Stimulated activated CD8-positive, alpha-beta memory T cell treated with anti-CD3 and anti-CD28 coated beads, Interleukin-7, amount 100 ng/mL, for 4 hours (primary cell): ENCODE measurements at places on chromosomes 1 and 21.
A peak's percentile ranks its signal among the peaks of the same experiment; 100 is the strongest.

DNA sequence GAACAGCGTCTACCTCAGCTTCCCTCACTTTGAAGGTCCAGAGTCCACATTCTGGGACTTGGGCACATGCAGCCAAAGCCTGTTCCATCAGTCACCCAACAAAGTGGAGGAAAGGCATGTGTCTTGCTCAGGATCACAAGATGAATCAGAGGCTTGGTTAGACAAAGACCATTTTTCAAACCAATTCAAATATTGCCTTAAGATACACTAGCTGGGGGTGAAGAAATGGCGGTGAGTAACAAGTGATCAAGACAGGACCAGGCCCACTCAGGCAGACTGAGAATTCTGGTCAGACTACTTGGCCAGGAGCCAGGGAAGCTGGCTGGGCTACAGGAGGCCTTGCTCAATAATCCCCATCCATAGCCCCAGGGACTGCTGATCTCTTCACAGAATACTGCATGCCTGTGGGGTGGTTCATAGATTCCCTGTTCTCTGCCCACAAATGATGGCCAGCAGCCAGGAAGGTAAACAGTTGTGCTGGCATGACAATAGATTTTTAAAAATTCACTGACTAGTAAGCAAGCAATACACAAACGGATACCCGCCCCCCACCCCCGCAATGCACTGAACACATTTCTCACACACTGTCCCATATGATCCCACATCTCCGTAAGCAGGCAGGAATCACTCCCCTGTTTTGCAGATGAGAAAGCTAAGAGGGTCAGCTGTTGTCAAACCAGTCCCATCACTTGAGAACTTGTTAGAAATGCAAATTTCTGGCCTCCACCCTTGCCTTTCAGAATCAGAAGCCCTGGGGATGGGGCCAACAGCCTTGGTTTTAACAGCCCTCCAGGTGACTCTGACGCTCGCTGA, 27.2 kb downstream of the ERI3 start:
- DNase-seq: no peak

DNA sequence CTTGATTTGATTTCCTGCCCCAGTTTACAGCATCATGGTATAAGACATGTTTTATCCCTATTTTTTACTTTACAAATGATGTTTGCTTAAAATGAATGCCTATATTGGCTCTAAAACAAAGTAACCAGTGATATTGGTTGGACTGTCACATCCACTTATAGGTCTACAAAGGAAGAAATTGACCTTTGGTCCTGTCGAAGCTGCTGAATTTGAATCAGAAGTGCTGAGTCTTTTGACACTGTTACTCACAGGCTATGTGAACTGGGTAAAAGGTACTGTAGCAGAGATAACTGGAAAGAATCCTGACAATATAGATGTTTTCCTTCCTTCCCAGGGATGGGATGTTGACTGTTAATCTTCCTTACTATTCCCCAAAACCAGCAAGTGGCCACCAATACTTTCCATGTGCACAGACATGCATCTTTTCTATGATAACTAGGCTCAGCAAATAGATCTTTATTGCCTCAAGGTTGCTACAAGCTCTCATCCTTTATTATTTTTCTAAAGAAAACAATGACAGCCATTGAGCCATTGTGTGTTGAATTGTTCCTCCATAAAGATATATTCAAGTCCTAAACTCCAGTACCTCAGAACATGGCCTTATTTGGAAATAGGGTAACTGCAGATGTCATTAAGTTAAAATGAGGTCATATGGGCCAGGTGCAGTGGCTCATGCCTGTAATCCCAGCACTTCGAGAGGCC, 175.9 kb upstream of the NR5A2 start:
- DNase-seq: no peak

DNA sequence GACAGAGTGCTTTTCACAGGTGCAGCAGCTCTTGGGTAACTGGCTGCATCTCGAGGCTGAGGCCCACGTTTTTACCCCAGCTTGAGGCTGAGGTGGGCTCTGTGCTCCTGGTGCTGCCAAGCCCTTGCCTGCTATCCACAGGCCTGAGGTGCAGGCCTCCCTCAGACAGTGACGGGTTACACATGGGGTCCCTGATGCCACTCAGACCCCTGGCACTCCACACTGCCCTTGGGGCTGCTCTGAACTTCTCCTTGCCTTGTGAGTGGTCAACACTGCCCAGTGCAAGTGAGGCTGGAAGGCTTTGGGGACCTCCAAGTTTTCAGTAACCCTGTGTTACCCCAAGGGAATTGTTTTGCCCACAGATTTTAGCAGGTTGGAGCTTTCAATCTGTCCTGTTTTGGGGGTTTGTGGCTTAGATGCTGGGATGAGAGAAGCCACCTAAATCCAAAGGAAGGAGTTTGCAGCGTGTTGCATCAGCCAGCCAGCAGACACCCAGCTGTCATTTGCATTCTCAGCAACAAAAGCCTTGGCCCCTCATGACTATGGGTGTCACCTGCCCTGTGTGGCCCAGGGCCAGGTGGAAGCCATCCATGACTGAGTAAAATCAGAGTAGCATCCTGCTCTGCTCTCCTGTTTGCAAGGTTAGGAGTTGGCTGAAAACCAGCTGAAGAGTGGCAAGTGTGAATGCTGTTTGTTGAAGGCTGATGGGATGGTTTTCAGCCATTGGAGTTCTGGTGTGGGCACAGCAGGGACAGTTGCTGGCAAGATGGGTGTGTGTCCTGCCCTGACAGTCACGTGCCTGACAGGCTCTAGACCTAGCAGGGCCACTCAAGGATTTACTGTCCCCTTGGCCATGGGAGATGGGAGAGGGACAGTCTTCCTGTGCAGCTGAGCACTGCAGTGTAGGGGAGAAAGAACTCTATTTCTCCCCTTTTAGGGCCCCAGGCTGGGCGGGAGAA, 3.2 kb downstream of the RNF187 start:
- no peak for DNase-seq

DNA sequence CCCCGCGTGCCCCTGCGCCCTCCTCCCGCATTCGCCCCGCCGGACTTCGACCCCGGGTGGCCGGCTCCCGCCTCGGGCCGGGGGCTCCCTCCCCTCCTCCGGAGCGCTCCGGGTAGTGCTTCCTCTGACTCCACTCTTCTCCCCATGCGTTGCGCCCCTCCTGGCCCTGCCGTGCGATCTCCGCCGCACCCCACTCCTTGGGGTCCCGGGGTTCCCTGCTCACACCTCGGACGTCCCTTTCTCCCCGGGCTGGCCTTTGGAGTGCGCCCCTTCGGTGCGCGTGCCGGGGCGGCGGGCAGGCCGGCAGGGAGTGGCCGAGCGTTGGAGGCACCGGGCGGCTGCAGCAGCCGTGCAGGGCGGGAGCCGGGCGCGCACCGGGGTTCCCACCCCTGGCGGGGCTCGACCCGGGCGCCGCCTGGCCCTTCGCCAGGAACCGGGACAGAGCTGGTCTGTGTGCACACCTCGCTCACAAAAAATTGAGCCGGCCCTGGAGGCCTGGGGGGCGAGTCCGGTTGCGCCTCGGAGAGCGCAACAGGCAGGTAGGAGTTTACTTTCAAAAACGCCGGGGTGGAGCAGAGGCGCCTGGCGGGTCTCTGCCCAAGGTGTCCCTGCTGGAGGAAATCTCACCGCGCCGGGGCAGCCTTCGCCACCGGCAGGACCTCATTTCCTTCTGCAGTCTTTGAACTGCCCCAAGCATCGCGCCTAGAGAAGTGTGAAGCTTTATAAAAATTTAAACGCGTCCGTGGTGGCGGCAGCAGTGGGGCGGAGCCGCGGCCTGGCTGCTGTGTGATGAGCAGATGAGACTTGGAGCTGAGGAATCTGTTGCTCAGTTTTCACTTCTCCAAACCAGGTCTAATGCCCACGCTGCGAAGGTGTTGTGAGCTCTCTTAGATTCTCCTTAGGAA, 650 bp downstream of the VANGL1 start:
- DNase-seq: peak; percentile 5

GRCh38 chr1:117572546-117572945, 33.3 kb upstream of the TENT5C start:
- DNase-seq: peak; percentile 6

DNA sequence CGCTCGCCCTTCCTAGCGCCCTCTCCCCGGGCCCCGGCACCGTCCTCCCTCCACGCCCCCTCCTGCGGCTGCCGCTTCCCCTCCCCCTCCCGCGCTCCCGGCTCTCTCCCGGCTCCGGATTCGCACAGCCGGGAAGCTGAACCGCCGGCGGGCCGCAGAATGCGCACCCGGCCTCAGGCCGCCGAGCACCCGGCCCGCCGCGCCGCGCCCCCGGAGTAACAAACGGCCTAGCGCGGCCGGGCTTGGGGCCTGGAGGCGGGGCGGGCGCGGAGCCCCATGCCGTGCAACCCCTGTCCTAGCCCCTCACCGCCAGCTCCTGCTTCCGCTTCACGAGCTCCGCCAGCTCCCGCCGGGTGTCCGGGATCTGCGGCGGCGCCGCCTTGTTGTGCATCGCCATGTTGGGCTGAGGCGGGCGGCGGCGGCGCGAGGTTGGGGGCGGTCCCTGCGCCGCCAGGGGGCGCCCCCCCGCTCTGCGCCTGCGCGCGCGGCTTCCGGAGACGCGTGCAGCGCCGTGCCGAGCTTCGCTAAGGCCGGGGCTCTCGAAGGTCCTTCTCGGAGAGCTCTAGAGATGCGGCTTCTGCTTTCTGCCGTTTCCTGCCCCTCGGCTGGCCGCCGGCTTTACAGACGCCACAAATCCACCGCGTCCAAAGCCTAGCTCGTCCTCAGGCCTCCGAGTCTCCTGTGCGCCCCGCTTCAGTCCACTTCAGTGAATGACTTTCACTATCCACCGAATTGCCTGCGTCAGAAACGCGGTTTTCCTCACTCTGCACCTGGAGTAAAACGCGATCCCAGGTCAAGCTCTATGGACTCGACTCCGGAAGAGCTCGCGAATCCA, at the start of gene MEAF6:
TSS of gene MEAF6 (minus strand) at position 417 of the 835 bp plus-strand sequence. CDS start at position 397, 20 bp downstream.
- peak; percentile 53 for DNase-seq

DNA sequence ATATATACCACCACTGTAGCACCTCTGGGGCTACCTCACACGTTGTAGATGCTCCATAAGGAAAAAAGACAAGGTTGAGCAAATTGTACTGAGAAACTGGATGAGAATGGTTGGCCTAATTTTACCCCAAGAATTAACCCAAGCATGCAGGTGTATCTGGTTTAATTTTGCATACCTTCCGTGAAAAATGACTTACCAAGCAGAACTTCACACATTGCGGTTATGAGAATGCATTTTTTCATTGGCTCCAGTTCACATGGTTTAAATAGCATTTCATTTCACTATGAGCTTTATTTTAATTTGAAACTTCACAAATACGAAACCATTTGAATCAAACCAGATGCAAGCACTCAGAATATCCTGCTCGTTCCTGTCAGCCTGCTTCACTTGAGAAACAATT, 512.2 kb downstream of the LTN1 start:
- no peak for DNase-seq

- DNase-seq: no peak
Observed at GRCh38 chr1:111990878-111991718, 1.6 kb upstream of the KCND3 start.

DNA sequence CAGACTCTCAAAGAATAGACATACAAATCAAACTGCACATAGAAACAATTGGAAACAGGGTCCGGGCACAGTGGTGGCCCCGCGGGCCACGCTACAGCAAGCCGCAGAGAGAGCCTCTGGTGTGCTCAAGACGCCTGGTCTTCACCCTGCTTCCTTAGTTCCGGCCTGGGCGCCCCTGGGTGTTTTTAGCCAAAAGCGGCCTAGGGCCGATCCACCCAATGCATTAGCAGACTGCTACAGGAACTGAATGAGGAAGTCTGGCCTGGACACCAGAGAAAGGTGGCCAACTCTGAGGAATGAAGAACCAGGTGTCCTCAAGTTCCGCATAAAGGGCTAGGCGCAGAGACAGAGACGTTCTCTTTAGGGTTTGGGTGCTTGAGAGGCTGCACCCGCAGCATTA, 1.7 kb downstream of the PRRX1 start:
- no peak for DNase-seq

DNA sequence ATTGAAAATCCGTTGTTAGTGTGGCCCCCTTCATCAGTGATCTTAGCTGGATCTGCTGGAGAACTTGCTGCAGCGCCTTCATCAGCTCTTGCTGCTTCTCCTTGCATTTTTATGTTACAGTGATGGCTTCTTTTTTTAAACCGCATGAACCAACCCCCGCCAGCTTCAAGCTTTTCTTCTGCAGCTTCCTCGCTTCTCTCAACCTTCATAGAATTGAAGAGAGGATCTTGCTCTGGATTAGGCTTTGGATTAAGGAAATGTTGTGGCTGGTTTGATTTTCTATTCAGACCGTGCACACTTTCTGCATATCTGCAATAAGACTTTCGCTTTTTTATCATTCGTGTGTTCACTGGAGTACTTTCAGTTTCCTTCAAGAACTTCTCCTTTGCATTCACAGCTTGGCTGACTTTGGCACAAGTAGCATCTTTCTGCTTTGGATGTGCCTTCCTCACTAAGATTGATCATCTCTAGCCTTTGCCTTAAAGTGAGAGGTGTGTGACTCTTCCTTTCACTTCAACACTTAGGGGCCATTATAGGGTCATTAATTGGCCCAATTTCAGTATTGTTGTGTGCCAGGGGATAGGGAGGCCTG, 13.1 kb downstream of the RNF187 start:
- DNase-seq: no peak

- DNase-seq: no peak
Observed at GRCh38 chr1:161866241-161866640, 100.1 kb downstream of the ATF6 start.

- DNase-seq: no peak
Observed at GRCh38 chr21:17730782-17731181, 88.4 kb downstream of the C21orf91 start.

GRCh38 chr21:29168891-29169315, 38.5 kb downstream of the MAP3K7CL start:
- DNase-seq: no peak

DNA sequence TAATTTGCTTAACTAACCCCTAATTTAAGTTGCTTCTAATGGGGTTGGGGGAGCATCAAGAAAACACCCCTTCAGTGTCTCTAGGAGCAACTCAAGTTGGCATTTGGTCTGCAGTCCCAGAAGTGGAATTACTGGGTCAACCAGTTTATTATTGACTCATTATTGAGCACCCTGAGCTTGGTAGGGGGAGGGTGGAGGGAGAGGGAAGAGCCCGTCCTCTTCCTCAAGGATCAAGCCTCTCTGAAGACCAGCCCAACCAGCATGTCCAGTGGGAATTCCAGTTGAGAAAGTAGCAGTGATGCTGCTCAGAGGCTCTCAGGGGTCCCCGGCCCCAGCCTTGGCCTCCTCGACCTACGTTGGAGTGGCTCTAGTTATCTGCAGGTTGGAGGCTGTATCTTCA, 2.1 kb upstream of the PLA2G2F start:
- no peak for DNase-seq

GRCh38 chr1:119621705-119622104, 26.4 kb downstream of the ZNF697 start:
- DNase-seq: no peak

- no peak for DNase-seq
Observed at GRCh38 chr1:197268012-197268411, at the start of gene CRB1. CRB1 (plus strand) TSS chr1:197268252; CDS start chr1:197268413, 161 bp downstream.

- DNase-seq: no peak
Observed at GRCh38 chr21:41615613-41616012, 107.7 kb upstream of the TMPRSS2 start.

DNA sequence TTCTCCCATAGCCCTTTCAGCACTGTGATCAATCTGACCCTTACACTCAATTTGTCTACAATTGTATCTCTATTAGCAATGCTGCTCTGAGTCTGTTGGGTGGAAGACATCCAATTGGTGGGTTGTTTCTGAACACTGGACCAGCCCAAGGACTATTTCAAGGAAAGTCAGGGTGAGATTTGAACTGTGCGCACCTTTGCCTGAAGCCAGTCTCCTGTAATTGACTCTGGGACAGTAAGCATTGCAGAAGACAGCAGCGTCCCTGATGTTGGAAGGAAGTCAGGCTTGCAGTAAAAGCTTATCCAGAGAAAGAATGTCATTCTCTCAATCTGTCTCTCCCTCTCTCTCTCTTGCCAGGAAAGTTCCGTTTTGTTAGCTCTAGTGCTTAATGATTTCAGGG, 233.9 kb downstream of the KIF26B start:
- DNase-seq: no peak
